ENCODE measurements at places on chromosomes 2 and 18.

DNA sequence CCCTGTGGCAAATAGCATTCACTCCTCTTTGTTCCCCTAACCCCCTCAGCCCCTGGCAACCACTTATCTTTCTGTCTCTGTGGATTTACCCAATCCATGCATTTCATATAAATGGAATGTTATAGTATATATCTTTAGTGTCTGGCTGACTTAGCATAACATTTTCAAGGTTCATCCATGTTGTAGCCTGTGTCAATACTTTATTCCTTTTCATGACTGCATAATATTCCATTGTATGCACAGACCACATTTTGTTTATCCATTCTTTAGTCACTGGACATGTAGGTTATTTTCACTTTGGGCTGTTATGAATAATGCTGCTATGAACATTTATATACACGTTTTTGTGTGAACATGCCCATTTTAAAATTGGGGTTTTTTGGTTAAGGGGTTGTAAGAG, 42.8 kb downstream of the TET3 start:
- no peak for DNase-seq

- DNase-seq, result peak; percentile 28
These were observed 152.0 kb upstream of the ZEB2 start for GRCh38 chr2:144671695-144672455.

GRCh38 chr2:226403369-226403768, 396.3 kb downstream of the IRS1 start:
- no peak for DNase-seq

GRCh38 chr2:54496920-54497319, 40.8 kb downstream of the SPTBN1 start:
- no peak for DNase-seq

DNA sequence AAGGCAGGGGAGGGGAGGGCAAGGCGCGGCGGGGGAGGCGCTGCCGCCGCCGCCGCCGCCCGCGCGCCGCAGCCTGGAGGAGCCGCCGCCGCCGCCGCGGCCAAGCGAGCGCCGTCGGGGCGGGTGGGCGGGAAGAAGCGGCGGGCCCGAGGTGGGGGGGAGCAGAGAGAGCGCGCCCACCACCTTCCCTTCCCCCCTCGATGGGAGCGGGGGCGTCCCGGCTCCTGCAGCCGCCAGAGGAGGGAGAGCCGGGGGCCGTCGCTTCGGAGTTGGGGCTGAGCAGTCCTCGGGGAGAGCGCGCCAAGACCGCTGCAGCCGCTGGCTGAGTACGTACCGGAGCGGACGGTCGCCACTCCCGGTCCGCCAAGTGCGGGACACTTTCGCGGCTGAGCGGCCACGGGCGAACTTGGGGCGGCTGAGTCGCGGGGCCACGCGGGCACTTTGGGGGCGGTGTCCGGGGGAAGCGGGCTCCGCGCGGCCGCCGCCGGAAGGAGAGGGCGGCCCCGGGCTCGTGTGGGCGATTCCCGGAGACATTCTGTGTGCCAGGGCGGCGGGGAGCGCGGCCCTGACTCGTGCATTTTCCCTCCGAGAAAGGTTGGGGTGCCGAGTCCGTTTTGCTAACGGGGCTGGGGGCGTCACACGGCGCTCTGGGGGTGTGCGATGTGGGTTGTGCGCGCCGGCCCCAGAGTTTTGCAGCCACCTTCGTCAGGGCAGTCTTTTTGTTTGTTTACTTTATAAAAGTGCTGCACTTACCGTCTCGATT, at the start of gene NAB1:
TSS of gene NAB1 (plus strand) at position 49 of the 763 bp plus-strand sequence. CDS start 10,094 bp downstream, outside the sequence.
- peak; percentile 50 for DNase-seq

All from fibroblast of skin of right biceps (primary cell).